ENCODE measurements at places on chromosomes 12 and 14.

- no peak overlapping the region for H3K4me3 ChIP-seq
- H3K27me3 ChIP-seq, result no peaks in the 10 kb centered on the region
- H3K27ac ChIP-seq, result no peak overlapping the region
- H3K4me1 ChIP-seq, result peaks cover 11% of the 10 kb centered on the region
- H3K36me3 ChIP-seq, result no peaks in the 10 kb centered on the region
Measured at GRCh38 chr12:43832463-43833168, 3.3 kb upstream of the TMEM117 start.

- H3K4me3 ChIP-seq, result no peak overlapping the region
- no peak overlapping the region for H3K27ac ChIP-seq
- H3K36me3 ChIP-seq, result no peaks in the 10 kb centered on the region
- no peaks in the 10 kb centered on the region for H3K4me1 ChIP-seq
Measured at GRCh38 chr12:79233341-79233781, 368.8 kb downstream of the SYT1 start.

GRCh38 chr14:51554339-51554920 lies 97.3 kb upstream of the FRMD6 start:
- DNase-seq, result no peak
- no peak overlapping the region for H3K4me3 ChIP-seq
- H3K27ac ChIP-seq, result no peak overlapping the region
- H3K27me3 ChIP-seq, result peaks cover 10% of the 10 kb centered on the region
- no peaks in the 10 kb centered on the region for H3K4me1 ChIP-seq

DNA sequence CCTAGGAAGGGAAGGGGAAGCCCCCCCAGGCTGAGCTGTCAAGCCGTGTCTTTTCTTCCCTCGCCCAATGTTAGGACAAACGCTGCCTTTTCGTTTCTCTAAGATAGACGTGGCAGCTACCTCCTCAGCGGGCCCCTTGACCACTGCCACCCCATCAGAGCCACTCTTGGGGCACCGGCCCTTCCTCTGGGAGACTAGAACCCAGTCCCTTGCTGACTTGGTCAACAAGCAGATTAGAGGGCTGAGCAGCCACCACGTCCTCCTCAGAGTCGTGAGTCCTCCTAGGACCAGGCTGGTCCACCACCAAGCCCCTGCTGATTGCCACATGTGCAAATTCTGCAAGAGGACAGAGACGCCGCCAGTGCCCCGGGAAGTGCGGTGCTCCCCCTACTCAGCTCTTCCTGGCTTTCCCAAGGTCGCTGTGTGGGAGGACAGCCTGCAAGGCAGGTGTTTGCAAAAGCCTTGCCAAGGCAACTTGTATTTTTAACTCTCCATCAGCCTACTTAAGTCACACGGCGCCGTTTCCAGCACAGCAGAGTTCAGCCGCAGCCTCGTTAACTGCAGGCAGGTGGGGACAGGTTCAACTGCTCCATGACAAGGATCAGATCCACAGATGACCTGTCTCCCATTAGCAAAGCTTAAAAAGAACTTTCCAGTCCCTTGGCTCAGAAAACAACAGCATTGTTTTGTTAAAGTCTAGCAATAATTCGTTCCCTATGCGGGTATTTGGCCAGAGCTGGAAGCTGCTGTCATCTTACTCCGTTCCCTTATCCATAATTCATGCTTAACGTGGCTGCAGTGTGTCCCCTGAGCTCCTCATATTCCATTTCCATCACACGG lies 65.6 kb downstream of the TESC start:
- peaks cover 15% of the 10 kb centered on the region for H3K4me1 ChIP-seq
- no peak for DNase-seq
- H3K27ac ChIP-seq, result no peak overlapping the region

DNA sequence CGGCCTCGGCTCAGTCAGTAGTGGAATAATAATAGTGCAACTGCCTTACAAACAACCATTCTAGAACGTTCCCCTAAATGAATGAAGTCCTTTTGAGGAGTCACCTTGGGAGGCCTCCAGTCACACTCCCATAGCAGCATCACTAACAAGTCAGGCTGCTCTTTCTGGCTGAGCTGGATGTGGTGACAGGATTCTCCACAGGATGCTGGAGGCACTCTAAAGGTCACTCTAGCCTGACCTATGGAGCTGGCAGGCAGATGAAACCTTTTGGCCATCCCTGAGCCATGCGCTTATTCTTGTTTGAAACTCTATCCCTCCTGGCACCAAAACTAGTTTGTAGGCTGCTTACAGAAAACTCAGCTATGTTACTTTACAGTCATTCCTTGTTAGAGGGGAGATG lies 17.9 kb upstream of the TFCP2 start:
- H3K36me3 ChIP-seq, result peaks cover 9% of the 10 kb centered on the region
- peaks cover 19% of the 10 kb centered on the region for H3K4me1 ChIP-seq
- H3K27ac ChIP-seq, result no peak overlapping the region
- H3K4me3 ChIP-seq, result no peak overlapping the region
- DNase-seq, result no peak

DNA sequence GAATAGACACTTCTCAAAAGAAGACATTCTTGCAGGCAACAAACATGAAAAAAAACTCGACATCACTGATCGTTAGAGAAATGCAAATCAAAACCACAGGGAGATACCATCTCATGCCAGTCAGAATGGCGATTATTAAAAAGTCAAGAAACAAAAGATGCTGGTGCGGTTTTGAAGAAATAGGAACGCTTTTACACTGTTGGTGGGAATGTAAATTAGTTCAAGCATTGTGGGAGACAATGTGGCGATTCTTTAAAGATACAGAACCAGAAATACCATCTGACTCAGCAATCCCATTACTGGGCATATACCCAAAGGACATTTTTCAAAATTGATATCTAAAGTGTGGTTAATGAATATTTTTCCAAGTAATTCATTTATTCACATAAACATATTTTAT lies 39.6 kb upstream of the LIN7A start:
- no peak overlapping the region for H3K4me3 ChIP-seq
- H3K4me1 ChIP-seq, result no peaks in the 10 kb centered on the region
- no peaks in the 10 kb centered on the region for H3K36me3 ChIP-seq
- no peaks in the 10 kb centered on the region for H3K27me3 ChIP-seq
- H3K27ac ChIP-seq, result no peak overlapping the region

GRCh38 chr12:131559517-131560516 lies 151.1 kb upstream of the SFSWAP start:
- DNase-seq, result no peak
- H3K36me3 ChIP-seq, result peaks cover 2% of the 10 kb centered on the region
- H3K27ac ChIP-seq, result no peak overlapping the region

- no peak overlapping the region for H3K4me3 ChIP-seq
- no peak for DNase-seq
- no peak overlapping the region for H3K27ac ChIP-seq
- H3K4me1 ChIP-seq, result peaks cover 15% of the 10 kb centered on the region
Measured at GRCh38 chr14:95260537-95261361, 59.0 kb downstream of the CLMN start.

GRCh38 chr12:92261692-92262091 lies 116.0 kb upstream of the BTG1 start:
- H3K4me3 ChIP-seq, result no peak overlapping the region
- H3K4me1 ChIP-seq, result peaks cover 14% of the 10 kb centered on the region
- H3K36me3 ChIP-seq, result peaks cover 2% of the 10 kb centered on the region
- no peak overlapping the region for H3K27ac ChIP-seq
- no peaks in the 10 kb centered on the region for H3K27me3 ChIP-seq

DNA sequence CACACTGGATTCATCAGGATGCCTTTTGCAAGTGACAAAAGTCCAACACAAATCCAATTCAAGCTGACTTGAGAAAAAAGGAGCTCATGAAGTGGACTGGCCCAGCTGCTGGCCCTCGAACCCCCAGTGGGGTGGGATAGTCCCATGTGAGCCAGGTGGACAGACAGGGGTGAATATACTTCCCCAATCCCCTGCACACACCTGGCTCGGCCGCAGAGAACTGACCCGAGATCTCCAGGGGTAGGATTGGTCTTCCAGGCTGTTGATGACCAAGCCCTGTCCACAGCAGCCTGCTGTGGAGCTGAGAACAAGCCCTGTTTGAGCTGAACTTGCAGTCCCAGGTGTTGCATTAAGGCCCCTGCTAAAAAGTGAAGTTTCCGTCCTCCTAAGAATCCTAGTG lies 56.2 kb downstream of the TPCN1 start:
- no peaks in the 10 kb centered on the region for H3K4me1 ChIP-seq
- no peaks in the 10 kb centered on the region for H3K27me3 ChIP-seq
- no peak for DNase-seq
- no peak overlapping the region for H3K27ac ChIP-seq

GRCh38 chr14:53591816-53592215 lies 364.8 kb downstream of the BMP4 start:
- peaks cover 2% of the 10 kb centered on the region for H3K36me3 ChIP-seq
- H3K27ac ChIP-seq, result no peak overlapping the region
- no peak for DNase-seq
- H3K4me1 ChIP-seq, result no peaks in the 10 kb centered on the region
- H3K4me3 ChIP-seq, result no peak overlapping the region
- H3K27me3 ChIP-seq, result peaks cover 10% of the 10 kb centered on the region

DNA sequence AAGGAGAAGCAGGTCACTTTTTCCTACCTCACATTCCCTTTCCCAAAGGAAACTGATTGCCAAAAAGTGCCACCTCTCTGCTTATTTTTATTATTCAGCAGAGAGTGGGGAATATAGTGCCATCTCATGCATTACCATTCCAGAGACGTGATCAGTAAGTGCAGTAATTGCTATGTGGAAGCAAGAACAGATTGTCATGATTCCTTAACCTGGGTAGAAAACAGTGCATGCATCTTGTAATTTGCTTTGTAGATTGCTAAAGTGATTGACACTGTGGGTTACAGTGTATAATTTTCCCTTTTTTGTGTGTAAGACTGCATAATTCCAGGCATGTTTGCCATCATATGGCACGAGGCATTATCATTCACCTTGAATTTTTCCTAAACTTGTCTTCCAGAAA lies 332.5 kb downstream of the DIO2 start:
- H3K27me3 ChIP-seq, result no peaks in the 10 kb centered on the region
- no peaks in the 10 kb centered on the region for H3K4me1 ChIP-seq
- no peak overlapping the region for H3K27ac ChIP-seq
- no peak overlapping the region for H3K4me3 ChIP-seq
- DNase-seq, result no peak

DNA sequence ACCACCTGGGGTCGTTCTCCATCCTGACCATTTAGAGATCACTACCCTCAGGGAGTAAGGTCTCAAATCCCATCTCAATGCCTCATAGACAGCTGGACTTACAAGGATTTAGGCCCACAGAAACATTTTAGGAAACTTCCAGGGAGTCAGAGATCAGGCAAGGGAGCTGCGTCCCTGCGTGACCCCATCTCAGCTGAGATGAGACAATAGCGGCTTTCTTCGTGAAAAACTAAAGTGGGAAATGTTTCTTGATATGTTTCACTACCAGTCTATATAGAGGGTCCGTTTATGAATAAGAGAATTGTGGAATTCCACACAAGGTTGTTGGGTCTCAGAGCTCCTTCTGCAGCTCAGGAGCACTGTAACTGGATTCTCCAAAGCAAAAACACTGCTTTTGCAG lies 105.1 kb downstream of the VCPKMT start:
- H3K4me3 ChIP-seq, result no peak overlapping the region
- no peak overlapping the region for H3K27ac ChIP-seq
- H3K36me3 ChIP-seq, result peaks cover 9% of the 10 kb centered on the region
- H3K27me3 ChIP-seq, result no peaks in the 10 kb centered on the region

- no peak overlapping the region for H3K4me3 ChIP-seq
- H3K36me3 ChIP-seq, result peaks cover 2% of the 10 kb centered on the region
- H3K27ac ChIP-seq, result no peak overlapping the region
- no peaks in the 10 kb centered on the region for H3K27me3 ChIP-seq
Measured at GRCh38 chr12:14325716-14326343, 39.7 kb upstream of the ATF7IP start.

DNA sequence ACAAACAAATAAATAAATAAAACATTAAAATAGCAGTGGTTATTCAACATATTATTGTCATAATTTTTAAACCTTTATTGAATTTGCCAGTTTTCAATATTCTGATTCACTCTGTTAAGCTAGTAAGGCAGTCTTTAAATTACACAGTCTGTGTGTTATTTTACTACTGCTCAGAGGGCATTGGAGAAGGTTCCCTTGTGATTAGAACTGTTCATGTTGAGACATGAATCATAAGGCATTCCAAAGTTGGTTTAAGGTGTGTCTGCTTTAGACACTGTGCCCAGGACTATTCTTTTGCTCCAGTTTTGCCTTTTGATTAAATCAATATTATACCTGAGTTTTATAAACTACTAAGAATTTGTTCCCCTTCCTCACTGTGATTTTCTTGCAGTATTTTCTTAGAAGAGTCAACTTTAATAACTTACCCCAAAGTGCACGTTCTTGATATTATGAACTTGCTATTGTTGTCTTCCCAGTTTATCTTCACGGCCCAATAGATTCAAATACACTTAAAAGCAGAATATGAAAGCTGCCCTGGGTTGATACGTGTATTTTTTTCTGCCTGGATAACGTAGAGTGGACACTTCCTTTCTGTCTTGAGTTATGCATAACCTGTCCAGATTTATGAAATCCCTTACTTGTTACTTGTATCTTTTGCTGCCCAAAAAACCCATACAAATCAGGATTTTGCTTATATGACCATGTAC lies 105.3 kb upstream of the BCAT1 start:
- H3K27ac ChIP-seq, result peak overlapping the region; percentile 96
- peaks cover 8% of the 10 kb centered on the region for H3K36me3 ChIP-seq
- peaks cover 47% of the 10 kb centered on the region for H3K4me1 ChIP-seq
- H3K4me3 ChIP-seq, result peak overlapping the region; percentile 95

- no peaks in the 10 kb centered on the region for H3K36me3 ChIP-seq
- H3K27ac ChIP-seq, result no peak overlapping the region
- no peaks in the 10 kb centered on the region for H3K27me3 ChIP-seq
- H3K4me1 ChIP-seq, result no peaks in the 10 kb centered on the region
- DNase-seq, result no peak
- no peak overlapping the region for H3K4me3 ChIP-seq
Measured at GRCh38 chr14:78048120-78048519, 122.1 kb upstream of the NRXN3 start.

DNA sequence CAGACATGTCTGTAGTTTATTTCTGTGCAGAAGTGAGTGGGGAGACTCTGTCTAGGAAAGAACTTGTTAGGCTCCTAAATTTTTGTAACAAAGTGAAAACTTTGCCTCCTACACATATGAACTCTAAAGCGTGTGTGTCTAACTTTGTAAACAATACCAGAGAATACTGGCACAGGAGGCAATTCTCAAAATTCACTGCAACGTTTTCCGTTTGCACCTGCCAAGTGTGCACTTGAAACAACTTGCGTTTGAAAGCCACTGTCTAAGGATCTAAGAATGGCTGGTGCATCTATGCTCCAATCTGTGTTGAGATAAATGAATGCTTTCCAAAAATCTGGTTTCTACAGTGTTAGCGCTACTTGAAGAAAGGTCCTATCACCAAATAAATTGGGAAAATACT lies 15.3 kb downstream of the GRIP1 start:
- DNase-seq, result no peak
- peaks cover 3% of the 10 kb centered on the region for H3K36me3 ChIP-seq
- no peak overlapping the region for H3K4me3 ChIP-seq
- H3K27ac ChIP-seq, result no peak overlapping the region

- no peak for DNase-seq
- peak overlapping the region; percentile 86 for H3K27ac ChIP-seq
- peaks cover 27% of the 10 kb centered on the region for H3K4me1 ChIP-seq
- peaks cover 3% of the 10 kb centered on the region for H3K36me3 ChIP-seq
- H3K4me3 ChIP-seq, result peak overlapping the region; percentile 52
- no peaks in the 10 kb centered on the region for H3K27me3 ChIP-seq
Measured at GRCh38 chr12:56374726-56375597, 12.3 kb upstream of the APOF start.

GRCh38 chr14:26594756-26595545 lies 2.9 kb downstream of the NOVA1 start:
- no peak for DNase-seq
- peaks cover 2% of the 10 kb centered on the region for H3K4me1 ChIP-seq
- peaks cover 7% of the 10 kb centered on the region for H3K27me3 ChIP-seq
- H3K36me3 ChIP-seq, result peaks cover 2% of the 10 kb centered on the region
